ENCODE measurements at places on chromosomes 5 and 9. TPM values are rescaled to one million over a fixed set of nuclear protein-coding genes. Genes with fewer than 3 reads are reported as not detected.

The EIF4EBP3 gene
- 15.3 TPM for total RNA-seq

The FIBCD1 gene
- total RNA-seq, result 0.62 TPM

The TLE4 gene
- 14.2 TPM for total RNA-seq

The TRIM36 gene
- 0.12 TPM for total RNA-seq

The CD274 gene
- total RNA-seq, result 0.34 TPM

The GFI1B gene
- total RNA-seq, result not detected

The PRRC2B gene
- total RNA-seq, result 97.3 TPM

All from cardiac ventricle fibroblast (primary cell).